ENCODE measurements at places on chromosomes 13 and 19.
A peak's percentile ranks its signal among the peaks of the same experiment; 100 is the strongest.

- no peak overlapping the region for H3K4me3 ChIP-seq
- H3K27ac ChIP-seq, result peak overlapping the region; percentile 84
- no peaks in the 10 kb centered on the region for H3K27me3 ChIP-seq
- DNase-seq, result no peak
- no peaks in the 10 kb centered on the region for H3K36me3 ChIP-seq
These were observed 5.3 kb upstream of the EPSTI1 start for GRCh38 chr13:42997381-42997780.

DNA sequence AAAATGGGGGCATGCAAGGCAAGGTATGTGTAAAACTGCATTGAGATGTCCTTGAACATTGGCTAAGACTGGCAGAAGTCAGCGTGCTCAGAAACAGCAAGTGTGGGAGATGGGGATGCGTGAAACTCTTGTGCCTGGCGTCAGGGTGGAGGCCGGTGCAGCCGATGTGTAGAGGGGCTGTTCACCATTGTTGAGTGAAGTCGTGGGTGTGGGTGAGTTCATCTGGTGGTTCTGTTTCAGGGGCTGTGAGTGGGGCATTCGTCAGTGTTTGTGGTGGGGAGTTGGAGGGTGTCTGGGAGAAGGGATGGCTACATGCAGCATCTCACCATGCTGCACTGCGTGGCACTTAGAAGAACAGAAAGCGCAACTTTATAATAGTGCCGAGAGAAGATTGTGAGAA, 11.4 kb upstream of the MIA start:
- no peak for DNase-seq
- no peak overlapping the region for H3K27ac ChIP-seq
- no peaks in the 10 kb centered on the region for H3K27me3 ChIP-seq

GRCh38 chr19:18262144-18262543, 12.1 kb downstream of the IQCN start:
- no peak for DNase-seq
- no peak overlapping the region for H3K4me3 ChIP-seq
- peaks cover 6% of the 10 kb centered on the region for H3K36me3 ChIP-seq
- H3K27ac ChIP-seq, result no peak overlapping the region
- no peaks in the 10 kb centered on the region for H3K27me3 ChIP-seq

DNA sequence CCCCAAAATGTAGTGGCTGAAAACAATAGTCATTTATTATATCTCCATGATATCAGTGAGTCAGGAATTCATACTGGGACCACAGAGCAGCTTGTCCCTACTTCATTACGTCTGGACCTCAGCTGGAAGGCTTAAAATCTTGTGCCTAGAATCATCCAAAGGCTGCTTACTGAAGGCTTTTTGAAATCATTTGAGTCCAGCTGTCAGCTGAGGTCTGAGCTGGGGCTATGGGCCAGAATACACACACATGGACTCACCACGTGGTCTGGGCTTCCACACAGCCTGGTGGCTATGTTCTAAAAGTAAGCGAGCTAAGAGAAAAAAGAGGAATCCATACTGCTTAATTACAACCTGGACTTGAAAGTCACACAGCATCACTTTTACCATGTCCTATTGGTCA, 209.2 kb downstream of the KCTD12 start:
- no peak overlapping the region for H3K27ac ChIP-seq
- no peak for DNase-seq
- no peak overlapping the region for H3K4me3 ChIP-seq
- no peaks in the 10 kb centered on the region for H3K4me1 ChIP-seq
- H3K27me3 ChIP-seq, result no peaks in the 10 kb centered on the region
- no peaks in the 10 kb centered on the region for H3K36me3 ChIP-seq

DNA sequence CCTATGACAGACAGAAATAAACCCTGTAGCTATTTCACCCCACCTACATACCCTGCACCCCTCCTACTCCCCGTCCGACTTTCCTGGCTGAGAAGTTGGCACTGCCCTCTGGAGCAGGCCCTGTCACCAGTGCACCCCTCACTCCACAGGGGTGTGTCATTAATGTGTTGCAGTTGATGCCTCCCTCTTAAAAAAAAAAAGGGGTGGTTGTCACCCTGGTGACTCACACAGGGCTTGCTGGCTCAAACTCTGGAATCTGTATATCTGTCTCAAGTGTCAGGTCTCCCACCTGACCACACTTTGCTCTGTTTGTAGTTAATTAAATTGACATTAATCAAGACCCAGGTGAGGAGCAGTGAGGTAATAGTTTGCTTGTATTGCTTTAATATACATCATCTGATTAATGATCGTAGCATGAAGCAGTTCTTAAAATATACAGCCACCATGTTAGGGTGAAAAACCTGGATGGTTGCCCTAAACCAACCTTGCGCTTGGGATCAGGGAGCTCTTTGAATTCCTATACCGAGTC, 2.0 kb upstream of the GATAD2A start:
- H3K27me3 ChIP-seq, result no peaks in the 10 kb centered on the region
- DNase-seq, result no peak
- peaks cover 29% of the 10 kb centered on the region for H3K4me1 ChIP-seq
- peak overlapping the region; percentile 82 for H3K4me3 ChIP-seq
- peak overlapping the region; percentile 96 for H3K27ac ChIP-seq
- H3K36me3 ChIP-seq, result no peaks in the 10 kb centered on the region

All from type B pancreatic cell (in vitro differentiated cells).